HFFc6 (cell line): ENCODE measurements at places on chromosomes 16 and 17.

DNA sequence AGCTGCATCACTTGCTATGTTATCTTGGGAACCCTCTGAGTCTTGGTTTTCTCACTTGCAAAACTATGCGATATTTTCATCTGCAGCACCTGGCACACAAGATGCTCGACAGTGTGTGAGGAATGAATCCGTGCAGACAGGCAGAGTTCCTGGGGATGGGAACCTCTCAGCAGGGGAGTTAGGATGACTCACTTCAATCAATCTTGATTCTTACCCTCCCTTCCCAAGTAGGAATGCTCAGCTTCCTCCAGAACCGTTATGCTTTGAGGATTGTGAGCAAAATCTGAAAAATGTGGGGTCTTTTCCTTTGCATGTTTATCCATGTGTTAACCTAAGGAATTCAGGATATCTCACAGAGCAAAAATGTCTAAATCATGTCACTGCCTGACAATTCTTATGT, 68.9 kb upstream of the HNF1B start:
- peak; percentile 34 for DNase-seq

GRCh38 chr16:9660898-9661297, 521.3 kb downstream of the GRIN2A start:
- no peak for DNase-seq

DNA sequence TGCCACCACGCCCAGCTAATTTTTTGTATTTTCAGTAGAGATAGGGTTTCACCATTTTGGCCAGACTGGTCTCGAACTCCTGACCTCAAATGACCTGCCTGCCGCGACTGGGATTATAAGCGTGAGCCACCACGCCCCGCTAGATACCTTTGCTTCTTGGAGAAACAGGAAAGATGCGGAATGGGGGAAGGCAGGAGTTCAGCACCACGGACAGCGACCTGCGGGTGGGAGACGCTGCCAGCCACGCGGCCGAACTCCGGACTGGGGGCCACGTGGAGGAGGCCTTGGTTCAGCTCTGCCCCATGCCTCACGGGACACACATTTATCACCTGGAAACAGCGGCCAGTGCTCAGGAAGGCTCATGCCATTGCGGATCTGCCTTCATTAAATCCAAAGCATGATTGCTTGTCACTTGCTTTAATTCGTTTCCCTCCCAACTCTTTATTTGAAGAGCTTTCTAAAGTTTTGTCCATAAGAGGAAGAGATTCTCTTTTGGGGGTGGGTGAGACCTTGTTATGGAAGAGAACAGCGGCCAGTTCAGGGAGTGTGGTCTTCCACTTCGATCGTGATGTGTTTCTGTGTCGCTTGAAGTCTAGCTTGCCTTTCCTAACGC, 219.9 kb downstream of the ENGASE start:
- DNase-seq, result no peak

- no peak for DNase-seq
These were observed 8.5 kb upstream of the WNT9B start for GRCh38 chr17:46842835-46843234.

DNA sequence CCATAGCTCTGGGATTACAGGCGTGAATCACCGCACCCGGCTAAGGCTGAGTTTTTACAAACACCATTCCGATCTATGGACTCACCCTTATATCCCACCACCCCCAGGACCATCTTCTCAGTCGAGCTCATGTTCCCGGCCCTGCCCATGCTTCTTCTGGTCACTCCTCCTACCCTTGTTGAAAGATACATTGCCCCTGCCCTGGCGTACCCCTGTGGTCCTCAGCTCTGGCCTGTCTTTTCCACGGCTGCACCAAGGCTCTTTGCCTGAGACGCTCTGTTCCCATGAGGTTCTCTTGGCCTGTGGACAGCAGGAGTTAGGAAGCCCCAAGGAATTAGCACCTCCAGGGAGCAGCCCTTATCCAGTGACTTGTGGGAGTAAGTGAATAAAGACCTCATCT, 379.4 kb upstream of the TNRC6C start:
- DNase-seq, result no peak

DNA sequence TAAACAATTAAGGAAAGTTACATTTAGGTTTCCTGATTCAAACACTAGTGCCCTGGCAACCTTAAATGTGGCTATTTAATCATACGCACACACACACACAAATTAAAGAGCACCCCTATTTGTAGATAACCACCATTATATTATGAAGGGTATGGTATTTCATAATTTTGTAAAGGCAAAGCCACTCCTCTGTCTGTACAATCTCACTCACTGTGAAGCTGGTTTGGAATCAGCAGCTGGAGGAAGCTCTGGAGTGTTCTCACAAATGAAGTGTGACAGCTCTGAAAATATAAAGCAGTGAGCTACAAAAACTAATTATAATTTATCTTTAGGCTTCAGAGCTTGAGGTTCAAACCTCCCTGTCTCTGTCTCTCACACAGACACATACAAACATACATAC, 57.9 kb upstream of the KCNJ16 start:
- DNase-seq, result no peak
